ENCODE measurements at places on chromosomes 6 and 20. TPM values are rescaled to one million over a fixed set of nuclear protein-coding genes. Genes with fewer than 3 reads are reported as not detected.

DNA sequence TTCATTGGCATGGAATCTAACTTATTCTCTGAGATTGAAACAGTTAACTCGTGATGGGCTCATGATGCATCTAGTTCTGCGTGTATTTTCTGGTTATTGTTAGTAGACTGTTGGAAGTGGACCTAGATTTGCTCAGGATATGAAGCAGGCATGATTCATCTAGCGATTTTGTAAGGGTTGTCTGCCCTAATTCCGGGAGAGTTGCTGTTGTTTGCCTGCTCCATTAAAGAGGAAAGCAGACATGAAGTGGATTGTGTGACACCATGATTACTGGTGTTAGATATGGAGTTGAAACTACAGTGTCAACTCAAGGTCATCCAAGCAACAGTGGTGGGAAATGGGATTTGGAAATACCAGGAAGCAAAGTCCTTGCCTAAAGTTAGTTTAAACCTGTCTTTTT is 41.0 kb downstream of the SOX4 start:
- no peak for DNase-seq

DNA sequence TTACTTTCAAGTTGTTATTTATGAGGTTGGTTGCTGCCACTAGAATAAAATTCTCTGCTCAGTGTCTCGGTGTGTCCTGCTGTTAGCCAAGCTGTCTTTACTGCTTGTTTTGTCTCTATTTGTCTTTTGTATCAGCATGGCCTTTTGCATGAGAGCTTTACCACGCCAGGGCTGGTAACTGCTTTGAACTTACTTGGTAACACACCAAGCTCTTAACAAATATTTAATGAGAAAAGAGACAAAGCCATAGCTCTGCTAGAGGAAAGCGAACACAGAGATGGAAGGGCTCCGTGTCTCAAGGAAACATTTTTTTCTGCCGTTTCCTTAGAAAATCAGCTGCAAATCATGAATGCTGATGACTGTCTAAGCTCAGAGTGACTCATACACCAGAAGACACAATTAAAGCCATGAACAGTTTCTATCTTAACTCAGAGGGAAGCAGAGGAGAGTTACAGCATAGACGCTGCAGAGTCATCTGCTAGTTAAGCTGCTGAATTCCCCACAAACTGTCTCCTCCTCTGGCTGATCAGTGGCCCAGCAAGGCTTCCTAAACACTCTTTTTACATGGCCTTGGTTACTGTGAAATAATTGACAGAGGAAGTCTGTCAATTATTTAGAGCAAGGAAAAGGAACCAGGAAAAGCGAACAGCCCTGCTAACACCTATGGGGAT is 44.8 kb downstream of the AGPAT4 start:
- DNase-seq, result no peak

- no peak for DNase-seq
Measured at GRCh38 chr6:72636215-72636614, 14.4 kb downstream of the KCNQ5 start.

- DNase-seq, result no peak
Measured at GRCh38 chr20:18645196-18645745, 57.4 kb downstream of the DTD1 start.

GRCh38 chr6:2733324-2733723 is 17.4 kb downstream of the MYLK4 start:
- peak; percentile 82 for DNase-seq

ISM1 gene
- 1.0 TPM for total RNA-seq
